NCI-H1092 treated with DMSO at 0.1 percent for 48 hours (cell line): ENCODE measurements at places on chromosomes 6 and 20.

DNA sequence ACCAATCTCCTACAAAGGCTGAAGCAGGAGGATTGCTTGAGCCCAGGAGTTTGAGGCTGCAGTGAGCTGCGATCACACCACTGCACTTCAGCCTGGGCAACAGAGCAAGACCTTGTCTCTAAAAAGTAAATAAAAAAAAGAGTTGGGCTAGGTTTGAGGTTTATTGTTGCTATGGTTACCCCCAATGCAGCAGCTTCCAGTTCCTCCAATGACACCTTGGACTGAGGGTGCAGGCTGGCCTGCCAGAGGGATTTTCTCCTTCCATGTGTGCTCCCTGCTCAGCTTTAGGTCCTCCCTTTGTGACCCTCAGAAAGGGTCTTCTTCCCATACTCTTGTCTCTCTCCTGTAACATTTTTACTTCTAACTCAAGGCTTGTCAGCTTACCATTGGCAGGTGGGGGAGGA, 10.6 kb upstream of the TBC1D20 start:
- DNase-seq, result no peak

- no peak for DNase-seq
Observed at GRCh38 chr6:76441875-76442274, 369.4 kb upstream of the IMPG1 start.

- DNase-seq, result no peak
Observed at GRCh38 chr6:113763311-113763766, 93.8 kb upstream of the MARCKS start.

DNA sequence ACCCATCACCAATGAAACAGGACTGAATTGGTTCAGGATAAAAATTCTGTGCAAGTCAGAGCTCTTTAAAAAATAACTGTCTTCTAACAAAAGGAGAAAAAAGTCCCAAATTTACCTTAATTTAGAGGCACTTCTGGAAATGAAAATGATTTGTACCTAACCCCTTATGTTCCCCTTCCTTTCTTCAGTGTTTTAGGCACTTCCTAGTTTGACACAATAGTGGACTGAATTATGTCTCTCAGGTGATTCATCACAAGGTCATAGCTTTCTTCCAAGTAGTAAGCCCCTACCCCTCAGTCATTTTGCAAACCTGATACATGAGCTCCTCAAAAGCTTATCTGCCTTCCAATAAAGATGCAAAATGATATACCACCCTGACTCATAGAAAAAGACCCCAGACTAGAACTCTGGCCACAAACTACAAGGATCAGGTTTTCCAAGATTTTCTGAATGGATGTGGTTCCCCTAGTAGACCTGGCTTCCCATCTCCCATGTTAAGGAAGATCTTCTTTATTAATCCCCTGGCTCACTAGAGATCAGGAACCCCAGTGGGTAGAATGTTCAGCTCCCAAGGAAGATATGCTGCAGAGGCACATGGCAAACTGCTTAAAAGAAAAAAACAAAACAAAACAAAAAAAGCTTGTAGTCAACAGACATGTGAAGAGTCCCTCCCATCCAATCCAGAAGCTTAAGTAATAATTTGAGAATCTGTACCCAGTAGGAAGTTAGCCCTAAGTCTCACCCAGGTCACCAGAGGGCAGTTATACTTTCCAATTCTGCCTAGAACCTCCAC, 3.6 kb downstream of the PPP1R10 start:
- no peak for DNase-seq

DNA sequence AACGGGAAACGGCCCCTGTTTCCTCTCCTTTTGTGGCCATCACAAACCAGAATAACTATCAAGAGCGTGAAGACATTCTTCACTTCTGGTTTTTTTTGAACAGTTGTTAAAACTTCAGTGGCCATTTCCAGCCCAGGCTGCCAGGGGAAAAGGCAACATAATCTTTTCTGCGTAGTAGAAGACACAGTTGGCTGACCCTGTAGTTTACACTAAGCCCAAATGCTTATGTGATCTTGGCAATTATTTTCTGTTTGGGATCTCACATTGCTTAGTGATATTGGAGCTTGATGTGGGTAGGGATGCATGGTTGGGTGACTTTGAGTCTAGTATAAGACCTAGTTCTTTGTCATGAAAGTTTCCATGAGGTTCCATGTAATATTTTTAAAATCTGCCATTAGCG, 449.4 kb upstream of the CDH4 start:
- no peak for DNase-seq

DNA sequence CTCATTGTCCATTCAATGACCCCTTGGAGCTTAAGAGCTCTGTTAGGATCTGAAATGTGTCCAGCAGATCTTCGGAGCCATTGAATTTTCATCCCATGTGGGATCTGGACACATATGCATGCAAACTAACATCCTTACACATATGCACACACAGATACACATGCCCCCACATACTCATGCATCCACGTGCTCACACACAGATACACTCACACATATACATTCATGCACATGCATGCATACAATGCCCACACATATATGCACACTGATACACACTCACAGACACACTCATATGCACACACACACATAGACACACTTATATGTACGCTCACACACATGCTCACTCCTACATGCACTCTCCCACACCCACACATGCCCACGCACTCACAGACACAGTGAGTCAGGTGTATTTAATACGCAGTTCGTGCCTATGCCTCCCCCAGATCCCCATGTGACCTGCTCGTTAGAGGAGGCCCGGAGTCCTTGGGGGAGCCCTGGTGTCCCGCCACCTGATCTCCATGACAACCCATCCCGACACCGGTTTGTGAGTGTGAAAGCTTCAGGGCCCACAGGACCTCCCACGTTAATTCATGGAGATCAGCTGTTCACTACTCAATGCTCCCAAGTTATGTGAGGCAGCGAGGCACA, 121.9 kb upstream of the SULF2 start:
- no peak for DNase-seq

- no peak for DNase-seq
Observed at GRCh38 chr20:44496976-44497375, 21.3 kb downstream of the TTPAL start.

GRCh38 chr6:158322724-158323560, 10.7 kb downstream of the TULP4 start:
- no peak for DNase-seq

- DNase-seq, result no peak
Observed at GRCh38 chr6:43205849-43206248, 23.4 kb downstream of the DNPH1 start.

GRCh38 chr6:9623985-9624384, 790.9 kb downstream of the TFAP2A start:
- DNase-seq, result no peak
